ENCODE measurements at places on chromosomes 1 and 21.
A peak's percentile ranks its signal among the peaks of the same experiment; 100 is the strongest.

DNA sequence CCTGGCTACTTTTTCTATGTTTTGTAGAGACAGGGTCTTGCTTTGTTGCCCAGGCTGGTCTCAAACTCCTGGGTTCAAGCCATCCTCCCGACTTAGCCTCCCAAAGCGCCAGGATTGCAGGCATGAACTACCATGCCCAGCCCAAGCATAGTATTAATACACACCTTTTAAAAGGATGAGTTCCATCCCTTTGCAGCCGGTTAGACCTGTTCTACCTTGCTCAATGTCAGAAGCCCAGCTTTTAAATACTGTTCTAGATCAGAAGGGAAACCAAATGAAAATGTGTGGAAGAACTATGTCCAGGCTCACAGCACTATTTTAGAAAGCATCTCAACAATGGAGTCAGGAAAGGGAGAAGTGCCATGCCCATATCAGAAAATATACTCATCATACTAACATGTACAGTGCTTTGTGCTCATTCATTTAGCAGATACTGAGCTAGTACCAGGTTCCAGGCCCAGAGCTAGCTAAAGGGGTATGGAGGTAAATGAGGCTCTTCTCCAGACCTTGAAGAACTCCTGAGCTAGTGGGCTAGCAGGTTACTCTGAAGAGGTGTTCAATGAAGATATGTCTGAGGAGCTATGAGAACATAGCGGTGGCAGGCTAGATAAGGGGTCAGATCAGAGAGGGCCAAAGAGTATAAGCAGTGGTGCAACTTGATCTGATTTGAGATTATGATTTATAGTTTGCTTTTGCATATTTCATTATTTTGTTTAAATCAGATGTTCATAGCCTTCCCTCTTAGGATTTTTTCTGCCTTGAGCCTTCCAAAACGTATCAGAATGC lies 78.2 kb downstream of the RNF220 start:
- peaks cover 3% of the 10 kb centered on the region for H3K36me3 ChIP-seq
- DNase-seq = no peak
- H3K4me3 ChIP-seq = no peak overlapping the region
- no peak overlapping the region for H3K27ac ChIP-seq
- H3K4me1 ChIP-seq = no peaks in the 10 kb centered on the region
- H3K27me3 ChIP-seq = peaks cover 59% of the 10 kb centered on the region

GRCh38 chr21:24123785-24124184 lies 1483.5 kb downstream of the MRPL39 start:
- H3K36me3 ChIP-seq = no peaks in the 10 kb centered on the region
- no peak for DNase-seq
- H3K27ac ChIP-seq = no peak overlapping the region
- H3K4me3 ChIP-seq = no peak overlapping the region

DNA sequence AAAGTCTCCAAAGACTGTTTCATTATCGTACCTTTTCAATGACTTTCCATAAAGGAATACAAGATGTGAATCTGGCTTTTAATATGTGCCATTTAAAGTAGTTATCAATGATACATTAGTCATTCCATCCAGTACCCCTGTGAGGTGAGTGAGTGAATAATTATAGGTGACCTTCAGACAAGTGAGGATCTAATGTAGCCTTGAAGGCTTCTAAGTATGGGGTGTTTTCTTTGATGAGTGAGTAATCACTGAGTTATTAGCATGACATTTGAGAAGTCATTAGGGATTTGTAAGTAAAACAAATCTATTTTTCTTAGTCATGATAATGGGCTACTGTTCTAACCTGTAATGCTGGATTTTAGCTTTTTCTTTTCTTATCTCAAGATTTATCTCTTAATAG lies 831.4 kb downstream of the ADGRL2 start:
- no peaks in the 10 kb centered on the region for H3K36me3 ChIP-seq
- H3K27me3 ChIP-seq = no peaks in the 10 kb centered on the region
- no peak for DNase-seq
- H3K4me3 ChIP-seq = no peak overlapping the region

DNA sequence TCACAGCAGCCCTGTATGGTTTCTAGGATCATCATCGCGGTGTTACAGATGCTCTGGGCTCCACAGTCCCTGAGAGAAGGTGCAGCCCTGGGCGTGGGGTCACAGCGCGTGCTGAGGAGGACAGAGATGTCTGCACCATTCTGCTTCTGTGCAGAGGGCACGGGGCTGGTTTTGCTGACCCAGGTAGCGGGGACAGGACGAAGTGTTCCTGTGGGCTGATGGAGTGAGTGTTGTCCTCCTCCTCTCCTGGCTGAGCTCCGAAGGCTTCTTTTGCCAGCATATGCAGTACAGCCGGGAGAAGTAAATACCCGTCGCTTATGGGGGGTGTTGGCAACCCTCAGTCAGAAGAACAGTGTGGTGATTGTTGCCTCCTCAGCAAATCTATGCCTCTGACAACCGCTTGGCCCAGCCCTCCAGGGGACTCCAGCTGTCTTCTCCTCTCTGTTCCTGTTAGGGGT lies 101.5 kb downstream of the DDX20 start:
- no peaks in the 10 kb centered on the region for H3K36me3 ChIP-seq
- no peak overlapping the region for H3K27ac ChIP-seq
- no peak overlapping the region for H3K4me3 ChIP-seq
- no peaks in the 10 kb centered on the region for H3K4me1 ChIP-seq

- peaks cover 10% of the 10 kb centered on the region for H3K36me3 ChIP-seq
- H3K27ac ChIP-seq = no peak overlapping the region
- no peaks in the 10 kb centered on the region for H3K27me3 ChIP-seq
- no peak for DNase-seq
- no peak overlapping the region for H3K4me3 ChIP-seq
Measured at GRCh38 chr1:192161976-192162375, 3.7 kb downstream of the RGS18 start.

DNA sequence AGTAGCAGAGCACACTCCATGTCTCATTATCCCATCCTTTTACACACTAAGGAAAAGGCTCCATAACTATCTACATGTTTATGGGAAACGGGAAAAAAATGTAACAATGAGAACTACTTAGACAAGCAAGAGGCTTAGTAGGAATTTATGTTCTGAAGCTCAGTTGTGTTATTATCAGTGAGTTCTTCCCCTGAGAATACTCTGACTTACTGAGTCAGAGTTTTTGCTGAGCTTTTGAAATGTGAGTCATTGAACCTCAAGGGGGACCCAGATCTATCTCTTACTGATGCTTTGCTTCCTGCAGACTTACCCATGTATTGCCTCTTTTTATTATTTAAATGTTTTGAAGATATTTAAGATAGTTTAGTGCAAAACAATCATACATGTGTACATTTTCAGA lies 20.1 kb downstream of the CFHR5 start:
- H3K36me3 ChIP-seq = no peaks in the 10 kb centered on the region
- H3K27me3 ChIP-seq = no peaks in the 10 kb centered on the region
- H3K4me3 ChIP-seq = no peak overlapping the region
- no peaks in the 10 kb centered on the region for H3K4me1 ChIP-seq
- no peak overlapping the region for H3K27ac ChIP-seq

GRCh38 chr1:115296981-115297380 lies 41.1 kb downstream of the NGF start:
- no peak overlapping the region for H3K4me3 ChIP-seq
- H3K4me1 ChIP-seq = no peaks in the 10 kb centered on the region
- no peak for DNase-seq
- no peak overlapping the region for H3K27ac ChIP-seq
- peaks cover 3% of the 10 kb centered on the region for H3K36me3 ChIP-seq

DNA sequence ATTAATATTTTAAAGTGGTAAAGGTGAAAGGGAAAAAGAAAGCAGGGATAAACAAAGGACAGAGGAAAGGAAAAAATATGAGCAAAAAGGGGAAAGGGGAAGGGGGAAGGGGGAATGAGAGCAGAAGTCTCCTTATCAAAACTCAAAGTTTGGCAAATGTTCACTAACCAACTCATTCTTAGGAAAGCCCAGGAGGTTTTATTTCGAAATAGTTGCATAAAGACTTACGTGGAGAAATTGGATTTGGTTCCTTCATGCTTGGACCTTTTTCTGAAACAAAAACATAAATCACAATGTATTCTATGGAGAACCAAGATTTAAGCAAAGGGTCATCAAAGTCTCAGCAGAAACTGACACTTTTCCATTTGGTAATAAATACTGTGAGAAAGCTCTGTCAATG lies 188.1 kb downstream of the TGFBR3 start:
- DNase-seq = no peak
- H3K27me3 ChIP-seq = no peaks in the 10 kb centered on the region
- peaks cover 62% of the 10 kb centered on the region for H3K36me3 ChIP-seq
- H3K4me3 ChIP-seq = peak overlapping the region; percentile 74
- peaks cover 52% of the 10 kb centered on the region for H3K4me1 ChIP-seq

GRCh38 chr1:115492880-115493279 lies 148.9 kb upstream of the VANGL1 start:
- H3K27me3 ChIP-seq = no peaks in the 10 kb centered on the region
- no peak overlapping the region for H3K27ac ChIP-seq
- H3K36me3 ChIP-seq = peaks cover 3% of the 10 kb centered on the region
- DNase-seq = no peak
- no peak overlapping the region for H3K4me3 ChIP-seq

- no peak overlapping the region for H3K27ac ChIP-seq
- H3K4me3 ChIP-seq = no peak overlapping the region
- peaks cover 29% of the 10 kb centered on the region for H3K27me3 ChIP-seq
- no peak for DNase-seq
Measured at GRCh38 chr21:39613041-39613934, 548 bp downstream of the B3GALT5 start.

- H3K27me3 ChIP-seq = peaks cover 17% of the 10 kb centered on the region
- no peak overlapping the region for H3K27ac ChIP-seq
- no peak overlapping the region for H3K4me3 ChIP-seq
Measured at GRCh38 chr21:33660406-33660805, 18.1 kb downstream of the ITSN1 start.

- no peak overlapping the region for H3K4me3 ChIP-seq
- H3K27ac ChIP-seq = no peak overlapping the region
- no peaks in the 10 kb centered on the region for H3K4me1 ChIP-seq
- no peaks in the 10 kb centered on the region for H3K36me3 ChIP-seq
Measured at GRCh38 chr1:217133092-217133491, 409.9 kb upstream of the ESRRG start.

- H3K27me3 ChIP-seq = peaks cover 12% of the 10 kb centered on the region
- no peaks in the 10 kb centered on the region for H3K36me3 ChIP-seq
- H3K4me1 ChIP-seq = peaks cover 3% of the 10 kb centered on the region
Measured at GRCh38 chr1:116916002-116916401, 6.3 kb downstream of the PTGFRN start.

- H3K27me3 ChIP-seq = peaks cover 5% of the 10 kb centered on the region
- no peak overlapping the region for H3K4me3 ChIP-seq
- DNase-seq = no peak
- H3K27ac ChIP-seq = no peak overlapping the region
- H3K4me1 ChIP-seq = no peaks in the 10 kb centered on the region
- no peaks in the 10 kb centered on the region for H3K36me3 ChIP-seq
Measured at GRCh38 chr1:107277022-107277421, 136.2 kb downstream of the NTNG1 start.

- no peak overlapping the region for H3K27ac ChIP-seq
- peak; percentile 59 for DNase-seq
- no peaks in the 10 kb centered on the region for H3K27me3 ChIP-seq
- no peak overlapping the region for H3K4me3 ChIP-seq
- H3K36me3 ChIP-seq = peaks cover 11% of the 10 kb centered on the region
Measured at GRCh38 chr21:45140346-45140940, 66.1 kb downstream of the ADARB1 start.

- peaks cover 3% of the 10 kb centered on the region for H3K36me3 ChIP-seq
- no peak for DNase-seq
- peaks cover 23% of the 10 kb centered on the region for H3K27me3 ChIP-seq
- no peak overlapping the region for H3K27ac ChIP-seq
Measured at GRCh38 chr1:28864695-28865094, 49.7 kb upstream of the EPB41 start.

Data from effector memory CD8-positive, alpha-beta T cell (primary cell).